ENCODE measurements at places on chromosomes 13 and 19. TPM values are rescaled to one million over a fixed set of nuclear protein-coding genes. Genes with fewer than 3 reads are reported as not detected.

Gene MEDAG
- 0.90 TPM for polyA plus RNA-seq

DNA sequence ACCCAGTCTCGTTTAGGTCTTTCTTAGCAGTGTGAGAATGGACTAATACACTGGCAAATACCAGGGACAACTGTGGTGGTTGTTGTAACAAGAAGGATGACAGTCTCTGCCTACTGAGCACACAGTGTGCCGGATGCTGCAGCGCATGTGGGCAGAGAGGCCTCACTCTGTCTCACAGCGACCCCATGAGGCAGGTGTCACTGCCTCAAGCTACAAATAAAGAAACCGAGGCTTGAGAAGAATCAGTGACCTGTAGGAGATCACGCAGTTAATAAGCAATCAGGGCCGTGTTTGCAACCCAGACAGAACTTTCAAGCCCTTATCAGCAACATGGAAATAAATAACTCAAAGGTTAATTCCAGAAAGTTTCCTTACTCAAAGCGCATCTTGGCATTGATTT, 40.5 kb upstream of the GAS6 start:
- no peak for DNase-seq

- peak; percentile 31 for DNase-seq
Observed at GRCh38 chr13:38879278-38879677, 111.4 kb downstream of the STOML3 start.

DNA sequence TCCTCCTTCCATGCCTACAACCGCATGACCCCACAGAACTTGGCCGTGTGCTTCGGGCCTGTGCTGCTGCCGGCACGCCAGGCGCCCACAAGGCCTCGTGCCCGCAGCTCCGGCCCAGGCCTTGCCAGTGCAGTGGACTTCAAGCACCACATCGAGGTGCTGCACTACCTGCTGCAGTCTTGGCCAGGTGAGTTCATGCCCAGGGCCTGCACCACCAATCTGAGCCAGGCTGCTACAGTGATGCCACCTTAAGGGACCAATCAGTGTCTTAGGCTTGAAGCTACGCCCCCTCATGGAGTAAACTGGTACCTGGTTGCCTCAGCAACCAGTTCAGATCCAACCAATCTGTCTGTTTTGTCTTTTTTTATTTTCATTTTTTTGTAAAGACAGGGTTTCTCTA, 5.2 kb downstream of the SYDE1 start:
- no peak for DNase-seq

Gene GRIN3B
- 1.3 TPM for polyA plus RNA-seq

- DNase-seq = no peak
Observed at GRCh38 chr13:48950501-48950875, 25.2 kb upstream of the FNDC3A start.

- DNase-seq = no peak
Observed at GRCh38 chr13:79637133-79637763, 156.3 kb downstream of the NDFIP2 start.

GRCh38 chr13:112455476-112456059, 79.4 kb downstream of the SPACA7 start:
- DNase-seq = no peak

DNA sequence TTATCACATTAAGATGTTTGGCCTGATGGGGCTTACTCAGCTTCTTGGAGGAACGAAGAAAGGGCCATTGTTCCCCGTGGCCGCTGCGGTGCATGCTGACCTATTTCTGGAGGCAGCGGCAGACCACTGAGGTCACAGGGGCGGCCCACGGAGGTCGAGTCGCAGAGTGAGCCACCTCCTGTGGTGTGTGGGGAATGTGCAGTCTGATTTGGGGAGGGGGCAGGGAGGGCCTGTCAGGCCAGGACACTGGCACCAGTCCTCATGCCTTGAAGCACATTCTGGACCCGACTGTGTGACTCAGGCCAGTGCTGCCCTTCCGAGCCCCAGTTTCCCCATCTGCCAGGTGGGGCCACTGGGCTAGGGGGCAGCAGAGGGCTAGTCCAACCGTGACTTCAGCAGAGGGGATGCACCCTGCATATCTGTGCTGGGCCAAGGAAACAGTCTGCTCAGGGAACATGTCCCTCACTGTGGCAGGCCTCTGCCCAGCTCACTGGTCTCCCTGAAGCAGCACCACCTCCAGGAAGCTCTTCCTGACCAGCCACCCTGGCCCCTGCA, 6.3 kb downstream of the SLC7A10 start:
- no peak for DNase-seq

DNA sequence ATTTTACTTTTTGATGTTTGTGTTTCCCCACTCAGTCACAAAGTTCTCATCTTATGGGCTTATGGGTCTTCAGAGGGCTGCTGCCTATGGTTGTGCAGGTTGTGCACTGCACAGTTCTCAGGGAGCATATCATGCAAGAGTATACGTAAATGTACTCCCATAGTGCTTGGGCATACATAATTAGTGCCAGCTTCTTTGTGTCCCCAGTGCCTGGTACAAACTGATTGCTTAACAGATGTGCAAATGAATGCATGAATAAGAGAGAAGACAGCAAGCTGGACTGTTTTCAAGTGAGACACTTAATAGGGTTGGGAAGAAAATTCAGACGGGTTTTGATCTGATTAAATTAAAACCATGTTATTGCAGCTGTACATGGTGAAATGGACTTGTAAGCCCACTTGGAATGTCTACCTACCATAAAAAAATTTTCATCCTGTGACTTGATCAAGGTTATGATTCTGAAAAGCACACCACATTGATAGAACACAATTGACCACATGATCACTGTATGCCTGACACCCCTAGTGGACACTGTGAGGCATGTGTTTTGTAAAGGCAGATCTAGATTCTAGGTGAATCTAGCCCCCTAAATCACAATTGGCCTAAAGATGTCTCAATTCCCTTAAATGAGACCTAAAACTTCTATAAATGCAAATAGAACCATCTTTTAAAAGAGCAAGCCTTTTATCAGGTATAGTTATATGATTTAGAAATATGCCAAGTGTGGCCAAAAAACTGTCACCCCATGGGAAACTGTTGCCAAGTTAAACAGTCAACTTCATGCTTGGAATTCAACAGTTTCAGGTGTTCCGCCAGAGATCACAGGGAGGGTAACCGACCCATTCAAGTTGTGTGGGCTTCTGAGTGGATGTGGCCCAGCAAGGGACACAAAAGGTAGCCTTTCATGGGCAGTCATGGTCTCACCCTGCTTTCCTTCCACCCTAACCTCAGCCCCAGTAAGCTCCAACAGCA, 27.9 kb downstream of the FAM124A start:
- DNase-seq = no peak

DNA sequence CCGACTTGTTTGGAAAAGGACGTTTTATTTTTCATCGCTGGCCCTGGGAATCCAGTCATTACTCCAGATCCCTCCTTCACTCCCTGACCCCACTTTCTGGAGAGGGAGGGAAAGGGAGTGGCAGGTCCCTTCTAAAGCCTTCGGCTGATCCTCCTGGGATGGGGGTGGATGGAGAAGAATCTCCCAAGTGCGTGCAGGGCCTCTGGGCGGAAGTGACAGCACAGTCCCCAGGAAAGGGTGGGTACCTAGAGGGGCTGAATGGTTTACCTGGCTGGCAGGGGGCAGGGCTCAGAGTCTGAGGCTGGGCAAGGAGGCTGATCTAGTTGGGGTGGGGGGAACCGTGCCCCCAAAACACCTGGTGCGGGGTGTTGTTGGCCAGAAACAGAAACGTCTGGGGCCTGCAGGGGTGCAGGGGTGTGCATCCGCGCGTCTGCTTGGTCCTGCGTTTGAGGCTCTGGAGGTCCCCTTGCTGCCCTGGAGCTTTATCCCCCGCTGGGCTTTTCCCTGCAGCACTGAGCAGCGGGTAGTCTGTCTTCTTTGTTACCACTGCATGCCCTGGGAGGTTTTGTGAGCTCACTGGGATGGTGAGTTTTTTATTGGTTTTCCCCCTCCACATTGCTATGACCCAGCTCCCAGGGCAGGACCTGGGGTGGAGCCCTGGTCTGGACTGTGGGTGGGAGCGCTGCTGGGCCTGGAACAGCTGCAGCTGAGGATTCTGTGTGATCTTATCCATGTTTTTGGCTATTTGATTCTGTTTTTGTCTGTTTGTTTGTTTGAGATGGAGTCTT, 3.0 kb upstream of the ZNF628 start:
- no peak for DNase-seq
